ENCODE measurements at places on chromosomes 5 and 9.

DNA sequence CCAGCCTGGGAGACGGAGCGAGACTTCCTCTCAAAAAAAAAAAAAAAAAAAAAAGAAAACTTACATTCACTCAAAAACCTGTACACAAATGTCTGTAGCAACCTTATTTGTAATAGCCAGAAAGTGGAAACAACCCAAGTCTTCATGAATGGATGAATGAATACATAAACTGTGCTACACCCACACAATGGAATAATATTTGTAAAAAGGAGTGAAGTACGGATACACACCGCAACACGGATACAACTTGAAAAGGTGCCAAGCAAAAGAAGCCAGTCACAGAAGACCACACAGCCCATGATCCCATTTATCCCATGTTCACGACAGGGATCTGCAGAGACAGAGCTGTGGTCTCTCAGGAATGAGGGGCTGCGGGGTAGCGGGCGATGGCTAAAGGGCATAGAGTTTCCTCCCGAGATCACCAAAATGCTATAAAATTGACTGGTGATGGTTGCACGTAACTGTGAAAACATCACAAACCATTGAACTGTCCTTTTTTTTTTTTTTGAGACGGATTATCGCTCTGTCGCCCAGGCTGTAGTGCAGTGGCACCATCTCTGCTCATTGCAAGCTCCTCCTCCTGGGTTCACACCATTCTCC is 76.2 kb upstream of the COL5A1 start:
- DNase-seq = no peak

- no peak for DNase-seq
These were observed 172.3 kb downstream of the GNA14 start for GRCh38 chr9:77475641-77476473.

- DNase-seq = no peak
These were observed 1035.3 kb downstream of the CDH12 start for GRCh38 chr5:21817668-21818369.

DNA sequence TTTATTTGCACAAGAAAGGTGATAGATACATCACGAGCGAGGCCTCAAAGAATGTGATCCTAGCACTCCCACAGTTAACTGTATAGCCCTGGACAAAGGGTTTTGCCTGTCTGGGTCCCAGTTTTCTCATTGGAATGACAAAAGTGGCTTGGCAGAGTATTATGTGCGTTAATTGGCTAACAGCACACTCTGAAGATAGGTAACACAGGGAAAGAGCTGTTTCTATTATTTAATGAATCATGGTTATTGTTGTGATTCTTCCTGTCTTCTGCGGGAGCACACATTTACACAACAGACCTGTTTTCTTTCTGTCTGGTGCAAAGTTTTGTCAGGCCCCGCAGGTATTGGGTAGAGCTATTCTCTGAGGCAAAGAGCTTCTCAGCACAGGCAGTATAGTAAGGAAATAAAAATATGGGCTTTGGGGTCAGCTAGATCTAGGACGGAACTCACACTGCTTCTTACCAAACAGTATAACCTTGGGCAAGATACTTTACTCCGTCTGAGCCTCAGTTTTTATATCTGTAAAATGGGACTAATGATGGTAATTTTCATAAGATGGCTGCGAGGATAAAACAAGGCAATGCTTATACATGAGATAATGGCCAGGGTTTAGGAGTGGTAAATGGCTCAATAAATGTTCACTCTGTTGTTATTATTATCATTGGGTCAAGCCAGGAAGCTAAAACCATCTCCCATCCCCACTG is 78.9 kb downstream of the PLAC8L1 start:
- DNase-seq = no peak

GRCh38 chr9:118836891-118837290 is 532.3 kb downstream of the BRINP1 start:
- no peak for DNase-seq

DNA sequence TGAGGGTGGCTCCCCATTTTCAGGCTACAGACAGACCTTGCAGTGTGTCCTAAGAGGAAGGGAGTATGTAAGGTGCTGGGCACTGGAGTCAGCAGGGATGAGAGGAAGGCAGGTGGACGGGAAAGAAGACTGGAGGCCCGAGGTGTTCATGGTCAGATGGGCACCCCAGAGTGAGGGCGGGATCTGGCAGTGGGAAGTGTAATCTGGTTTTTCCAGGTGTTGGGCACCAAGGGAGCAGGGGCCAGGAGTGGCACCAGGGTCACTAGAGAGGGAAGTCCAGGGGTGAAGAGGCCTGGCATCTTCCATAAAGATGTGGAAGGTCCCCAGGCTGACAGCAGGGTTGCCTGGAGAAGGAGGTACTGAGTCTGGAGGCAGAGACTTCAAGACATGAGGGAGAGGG is 29.7 kb downstream of the PITX1 start:
- DNase-seq = no peak

GRCh38 chr9:116030517-116030916 is 123.1 kb upstream of the PAPPA start:
- DNase-seq = no peak

- no peak for DNase-seq
These were observed 3.3 kb upstream of the PRDM6 start for GRCh38 chr5:123085638-123086286.

DNA sequence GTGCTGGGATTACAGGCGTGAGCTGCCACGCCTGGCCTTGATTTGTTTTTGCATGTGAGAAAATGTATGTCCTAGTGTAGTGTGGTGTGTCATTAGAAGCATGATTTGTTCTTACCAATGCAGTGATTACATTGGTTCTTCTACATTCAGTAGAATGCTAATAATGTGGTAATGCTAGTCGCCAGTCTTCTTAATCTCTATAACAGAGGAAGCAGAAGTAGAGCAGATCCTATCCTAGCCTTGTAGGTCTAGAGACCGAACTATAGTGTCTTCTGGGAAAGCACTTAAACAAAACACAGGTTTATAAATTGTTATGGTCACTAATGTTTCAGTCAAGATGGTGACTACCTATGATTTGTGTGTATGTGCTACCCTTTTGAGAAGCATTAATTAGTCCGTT is 197.5 kb upstream of the DMRT1 start:
- DNase-seq = no peak

DNA sequence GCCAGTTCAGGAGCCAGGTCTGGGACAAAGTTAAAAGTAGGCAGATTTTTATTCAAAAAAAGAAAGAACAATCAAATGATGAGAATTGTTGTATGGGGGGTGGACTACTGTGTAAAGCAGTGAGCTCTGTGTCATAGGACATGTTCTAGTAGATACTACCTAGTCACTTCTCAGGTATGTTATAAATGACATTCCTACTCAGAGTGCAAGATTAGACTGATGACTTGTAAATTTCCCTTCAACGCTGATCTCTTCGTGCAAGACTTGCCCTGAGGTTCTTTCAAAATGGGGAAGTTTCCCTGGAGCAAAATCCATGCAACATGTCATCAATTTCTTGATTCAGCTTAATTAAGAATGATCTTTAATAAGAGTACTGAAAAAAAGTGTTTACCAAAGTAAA is 175.1 kb downstream of the RORB start:
- DNase-seq = no peak

- no peak for DNase-seq
These were observed 26.6 kb upstream of the DAB2 start for GRCh38 chr5:39451276-39451941.

GRCh38 chr5:84213861-84214260 is 170.8 kb downstream of the EDIL3 start:
- DNase-seq = no peak

DNA sequence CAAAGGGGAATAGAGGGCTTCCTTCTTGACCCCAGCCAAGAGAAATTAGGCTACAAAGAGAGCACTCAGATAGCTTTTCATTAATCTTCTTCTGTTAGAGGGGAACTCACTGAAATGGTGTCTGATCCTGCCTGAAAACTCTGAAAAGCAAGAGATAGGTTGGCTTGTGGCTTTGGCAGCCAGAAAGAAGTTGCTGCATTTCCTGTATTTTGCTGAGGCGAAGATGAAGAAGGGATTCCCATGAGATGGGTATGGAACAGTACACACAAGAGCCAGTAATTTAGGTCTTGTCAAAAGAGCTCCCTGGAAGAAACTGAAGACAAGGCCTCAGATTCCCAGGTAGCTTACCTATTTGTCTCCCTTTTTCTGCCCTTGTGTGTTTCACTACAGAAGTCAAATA is 120.9 kb upstream of the TARS1 start:
- DNase-seq = no peak

- DNase-seq = no peak
These were observed 14.1 kb downstream of the SLC6A7 start for GRCh38 chr5:150203832-150204589.

- DNase-seq = peak; percentile 57
These were observed 397 bp upstream of the RECK start for GRCh38 chr9:36036253-36036779.

GRCh38 chr9:92729735-92730155 is 34.9 kb downstream of the BICD2 start:
- no peak for DNase-seq

- DNase-seq = no peak
These were observed 49.1 kb upstream of the VPS13A start for GRCh38 chr9:77128125-77128789.

- DNase-seq = no peak
These were observed 9.3 kb downstream of the PHF2 start for GRCh38 chr9:93585695-93586094.

DNA sequence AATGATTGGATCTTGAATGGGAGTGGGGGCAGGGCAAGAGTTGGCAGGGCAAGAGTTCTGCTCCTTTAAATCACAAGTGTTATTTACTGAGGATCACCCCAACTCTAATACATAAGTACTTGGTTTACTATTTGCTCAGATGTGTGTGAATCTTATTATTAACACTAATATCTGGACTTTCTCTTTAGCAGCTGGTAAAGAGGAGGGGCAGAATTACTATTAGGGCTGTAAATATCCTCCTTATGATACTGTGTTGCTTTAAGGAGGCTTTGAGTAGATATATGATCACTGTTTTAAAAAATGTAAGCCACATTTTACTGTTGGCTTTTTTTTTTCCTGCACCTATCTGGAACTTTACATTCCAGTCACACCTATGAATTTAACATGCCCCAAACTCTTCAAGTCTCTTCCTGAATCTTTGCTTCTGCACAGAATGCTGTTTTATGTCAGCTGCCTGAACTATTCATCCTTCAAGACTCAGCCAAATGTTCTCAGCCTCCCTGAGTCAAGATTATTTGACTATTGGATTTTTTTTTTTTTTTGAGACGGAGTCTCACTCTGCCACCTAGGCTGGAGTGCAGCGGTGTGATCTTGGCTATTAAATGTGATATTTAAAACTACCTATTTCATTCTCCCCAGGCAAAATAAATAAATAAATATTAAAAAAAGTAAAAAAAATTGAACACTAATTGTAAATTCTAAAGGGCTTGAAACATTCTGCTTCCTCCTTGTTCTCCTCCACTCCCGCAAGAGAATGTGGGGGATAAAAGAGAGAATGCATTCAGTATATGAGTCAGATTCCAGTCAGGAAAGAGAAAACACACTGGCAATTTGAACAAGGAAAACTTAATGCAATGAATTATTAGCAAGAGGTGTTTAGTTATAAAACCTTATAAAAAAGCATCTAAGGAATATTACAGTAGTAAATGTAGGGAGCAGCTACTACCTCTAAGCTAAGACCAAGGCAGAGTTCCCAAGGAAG is 99.3 kb downstream of the FOCAD start:
- no peak for DNase-seq

DNA sequence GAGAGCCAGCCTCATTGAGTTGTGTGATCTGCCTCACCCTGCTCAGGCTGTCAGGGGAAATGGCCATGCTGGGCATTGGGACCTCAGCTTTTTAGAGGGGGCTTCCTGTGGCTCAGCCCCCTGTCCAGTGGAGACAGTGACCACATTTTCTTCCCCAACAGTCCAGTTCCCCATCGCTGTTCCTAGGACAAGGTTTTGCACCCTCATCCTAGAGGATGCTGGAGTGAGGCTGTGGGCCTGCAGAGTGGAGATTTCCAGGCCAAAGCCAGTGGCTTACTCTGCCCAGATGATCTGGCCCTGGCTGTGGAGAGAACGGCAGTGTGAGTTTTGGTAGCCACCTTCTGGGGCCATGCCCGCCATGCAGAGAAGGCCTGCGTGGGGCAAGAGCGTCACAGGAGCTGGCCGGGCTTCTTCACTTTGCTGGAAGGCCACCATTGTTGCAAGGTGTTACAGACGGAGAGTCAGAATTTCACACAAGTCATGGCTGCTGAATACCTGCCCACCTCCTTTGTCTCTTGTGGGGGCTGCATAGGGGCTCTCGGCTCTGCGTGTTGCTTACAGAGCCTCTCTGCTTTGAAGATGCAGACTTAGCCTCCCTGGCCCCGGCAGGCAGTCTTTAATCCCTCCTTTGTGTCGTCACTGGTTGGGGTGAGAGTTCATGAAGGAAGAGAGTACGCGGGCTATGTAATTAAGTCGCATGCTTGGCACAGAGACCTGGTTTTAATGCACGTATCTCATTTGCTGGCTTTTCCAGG is 35.2 kb upstream of the PITX1 start:
- DNase-seq = no peak

- DNase-seq = no peak
These were observed 31.1 kb downstream of the SSBP2 start for GRCh38 chr5:81719743-81720345.

DNA sequence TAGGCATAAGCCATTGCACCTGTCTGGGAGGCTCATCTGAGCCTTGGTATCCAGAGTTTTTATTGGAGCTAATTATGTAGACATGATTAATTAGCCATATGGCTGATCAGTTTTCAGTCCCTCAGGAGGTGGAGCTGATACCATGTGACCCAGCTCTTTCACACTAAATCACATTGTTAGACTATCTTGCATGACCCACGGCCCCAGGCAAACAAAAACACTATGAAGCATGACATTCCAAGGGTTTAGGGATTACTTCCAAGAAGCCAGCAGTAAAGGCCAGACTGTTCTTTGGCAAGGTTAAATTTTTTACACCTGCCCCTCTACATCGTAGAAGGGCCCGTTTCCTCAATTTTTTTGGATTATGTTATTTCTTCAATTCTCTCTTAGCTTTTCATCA is 5.0 kb upstream of the C5orf24 start:
- no peak for DNase-seq

DNA sequence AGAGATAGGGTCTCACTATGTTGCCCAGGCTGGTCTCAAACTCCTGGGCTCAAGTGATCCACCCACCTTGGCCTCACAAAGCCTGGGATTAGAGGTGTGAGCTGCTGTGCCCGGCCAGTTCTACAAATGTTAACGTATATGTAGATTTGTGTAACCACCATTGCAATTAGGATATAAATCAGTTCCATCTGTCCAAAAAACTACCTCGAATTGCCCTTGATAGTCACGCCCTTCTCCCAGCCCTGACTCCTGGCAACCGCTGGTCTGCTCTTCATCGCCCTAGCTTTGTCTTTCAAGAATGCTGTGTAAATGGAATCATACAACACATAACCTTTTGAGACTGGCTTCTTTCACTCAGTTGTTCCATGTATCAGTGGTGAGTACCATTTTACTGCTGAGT is 46.1 kb upstream of the PPARGC1B start:
- DNase-seq = no peak

DNA sequence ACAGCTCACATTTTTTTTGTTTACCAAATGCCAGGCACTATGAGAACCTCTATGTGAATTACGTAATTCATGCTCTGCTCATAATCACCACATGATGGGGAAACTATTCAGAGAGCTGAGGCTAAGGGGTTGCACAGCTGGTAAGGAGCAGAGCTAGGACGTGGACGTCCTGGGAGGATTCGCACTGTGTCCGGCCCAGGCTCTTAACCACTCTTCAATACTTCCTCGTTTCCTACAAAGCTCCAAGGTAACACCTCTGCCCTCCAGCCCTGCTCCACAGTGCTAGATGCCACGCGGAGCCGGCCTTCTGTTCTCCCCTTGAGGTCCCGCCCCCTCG is 8.7 kb downstream of the PHF19 start:
- DNase-seq = no peak

Measured in Right ventricle myocardium inferior (tissue), 1 donor.